ENCODE measurements at places on chromosomes 4 and X.

DNA sequence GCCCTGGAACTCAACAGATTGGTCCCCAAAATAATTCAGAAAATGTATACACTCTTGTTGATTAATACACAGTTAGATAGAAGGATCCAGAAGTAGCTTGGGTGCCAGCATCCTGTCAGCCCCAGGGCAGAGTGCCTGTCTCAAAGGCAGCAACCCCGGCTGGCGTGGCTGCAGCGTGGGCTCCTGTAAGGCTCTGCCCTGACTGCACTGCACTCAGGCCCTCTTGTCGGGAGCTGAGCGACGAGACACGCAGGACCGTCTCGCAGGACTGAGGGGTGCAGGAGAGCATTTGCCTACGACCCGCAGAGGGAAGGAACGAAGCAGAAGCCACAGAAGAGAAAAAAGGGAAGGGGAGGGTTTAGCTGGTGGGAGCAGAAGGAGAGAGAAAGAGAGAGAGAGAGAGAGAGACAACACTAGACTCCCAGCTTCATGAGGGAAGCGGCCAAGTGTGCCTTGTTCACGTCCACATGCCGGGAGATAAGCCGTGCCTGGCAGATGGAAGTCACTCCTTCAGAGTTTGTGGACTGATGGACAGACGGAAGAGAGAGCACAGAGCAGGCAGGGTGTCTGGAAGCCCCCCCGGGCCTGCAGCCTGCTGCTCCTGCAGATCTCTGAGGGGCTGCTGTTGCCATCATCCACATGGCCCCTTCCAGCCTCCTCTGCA is 38.7 kb upstream of the HELT start:
- DNase-seq, result no peak

DNA sequence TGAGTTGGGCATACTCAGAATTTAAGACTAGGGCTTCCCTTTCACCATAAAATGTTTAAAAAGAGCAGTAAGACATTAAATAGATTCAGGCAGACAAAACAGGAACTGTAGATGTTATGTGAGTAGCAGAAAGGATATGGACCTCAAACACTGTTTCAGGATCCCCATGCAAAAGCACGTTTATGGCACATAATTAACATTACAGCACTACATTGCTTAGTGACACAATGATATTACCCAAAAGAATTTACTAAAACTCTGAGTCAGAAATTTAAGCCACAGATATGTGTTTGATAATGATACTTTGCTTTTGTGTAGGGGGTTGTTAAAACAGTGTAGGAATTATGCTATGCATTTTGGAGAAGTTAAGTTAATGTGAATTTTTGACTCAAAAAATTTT is 266.3 kb downstream of the PDGFC start:
- no peak for DNase-seq

- DNase-seq, result no peak
Measured at GRCh38 chrX:358651-359143, 28.0 kb downstream of the PPP2R3B start.

DNA sequence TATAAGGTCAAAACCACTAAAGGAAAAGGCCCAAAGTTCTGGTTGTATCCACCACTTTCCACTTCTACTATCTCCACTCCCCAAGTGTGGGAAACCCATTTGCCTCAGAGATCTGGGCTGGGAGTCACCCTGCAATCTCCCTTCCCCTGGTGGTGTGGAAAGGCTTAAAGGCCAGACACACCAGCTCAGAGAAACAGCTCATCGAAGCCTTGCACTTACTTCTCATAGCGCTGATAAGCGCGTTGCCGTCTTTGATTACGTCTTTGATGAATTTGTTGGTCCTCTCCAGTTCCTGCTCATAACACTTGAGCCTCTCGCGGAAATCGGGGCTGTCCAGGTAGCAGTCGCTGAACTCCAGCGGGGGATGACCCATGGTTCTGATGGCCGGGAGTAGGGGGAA is 647 bp downstream of the OPHN1 start:
- DNase-seq, result no peak

- DNase-seq, result no peak
Measured at GRCh38 chr4:76585897-76586360, 150.9 kb downstream of the SHROOM3 start.

DNA sequence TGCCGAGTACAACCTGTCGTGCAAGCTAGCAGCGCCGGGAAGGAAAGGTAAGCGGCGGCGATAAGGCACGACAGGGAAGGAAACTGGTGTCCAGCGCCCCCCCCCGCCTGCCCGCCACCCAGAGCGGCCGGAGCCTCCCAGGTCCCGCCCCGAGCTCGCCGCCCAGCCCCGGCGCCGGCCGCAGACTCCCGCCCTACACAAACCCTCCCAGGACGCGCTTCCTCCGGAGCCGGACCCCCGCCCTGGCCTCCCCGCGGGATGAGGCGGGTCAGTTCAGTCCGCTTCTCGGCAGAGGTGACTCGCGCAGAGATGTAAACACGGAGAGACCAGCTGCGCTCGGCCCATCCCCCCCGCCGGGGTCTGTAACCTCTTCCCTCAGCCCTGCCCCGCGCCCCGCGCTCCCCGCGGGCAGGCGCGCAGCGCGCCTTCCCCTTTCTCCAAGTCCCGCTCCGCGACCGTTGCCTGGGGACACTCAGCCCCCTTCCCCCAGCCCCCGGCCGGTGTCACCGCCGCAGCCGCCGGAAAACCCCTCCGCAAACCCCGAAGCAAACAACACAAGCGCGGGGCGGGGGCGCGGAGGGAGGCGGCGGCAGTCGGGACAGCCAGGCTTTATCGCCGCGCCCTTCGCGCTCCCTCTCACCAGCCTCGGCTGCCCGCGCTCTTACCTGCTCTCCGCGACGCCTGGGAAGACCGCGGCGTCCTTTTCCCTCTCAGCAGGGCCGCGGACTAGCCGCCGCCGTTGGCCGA is 543 bp downstream of the ELF2 start:
- peak; percentile 84 for DNase-seq

DNA sequence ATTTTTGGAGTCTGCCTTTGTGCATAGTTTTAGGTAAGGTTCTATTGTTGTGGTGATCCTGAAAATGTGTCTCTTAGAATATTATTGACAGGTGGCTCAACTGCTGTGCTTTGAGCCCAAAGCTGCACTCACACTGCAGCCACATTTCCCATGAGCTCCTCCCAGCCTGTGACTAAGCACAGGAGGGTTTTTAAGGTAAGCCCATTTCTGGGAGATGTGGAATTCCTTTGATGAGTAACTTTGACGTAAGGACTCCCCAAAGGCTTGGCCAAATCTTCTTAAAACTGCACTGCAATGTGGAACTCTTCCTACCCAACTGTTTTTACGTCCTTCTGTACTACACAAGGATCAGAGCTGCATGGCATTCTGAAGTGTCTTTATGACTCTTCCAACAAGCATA is 20.0 kb upstream of the TMPRSS11A start:
- DNase-seq, result no peak

DNA sequence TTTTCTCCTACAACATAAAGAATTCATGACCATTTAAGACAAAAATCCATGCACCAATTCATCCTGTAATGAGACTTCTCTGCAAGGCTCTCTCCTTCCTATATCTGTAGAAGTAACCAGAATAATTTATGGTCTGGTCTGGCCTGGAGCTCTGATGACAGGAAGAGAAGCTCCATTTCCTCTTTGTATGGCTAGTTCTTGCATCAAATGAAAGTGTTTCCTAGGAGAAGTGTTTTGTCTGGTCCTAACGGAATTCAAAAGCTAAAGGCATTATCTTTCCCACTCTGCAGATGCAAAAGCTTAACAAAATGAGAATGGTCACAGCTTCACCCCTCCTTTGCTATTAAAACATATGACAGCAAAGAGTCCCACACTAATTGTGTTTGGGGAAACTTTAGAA is 55.1 kb downstream of the SPATA18 start:
- DNase-seq, result no peak

DNA sequence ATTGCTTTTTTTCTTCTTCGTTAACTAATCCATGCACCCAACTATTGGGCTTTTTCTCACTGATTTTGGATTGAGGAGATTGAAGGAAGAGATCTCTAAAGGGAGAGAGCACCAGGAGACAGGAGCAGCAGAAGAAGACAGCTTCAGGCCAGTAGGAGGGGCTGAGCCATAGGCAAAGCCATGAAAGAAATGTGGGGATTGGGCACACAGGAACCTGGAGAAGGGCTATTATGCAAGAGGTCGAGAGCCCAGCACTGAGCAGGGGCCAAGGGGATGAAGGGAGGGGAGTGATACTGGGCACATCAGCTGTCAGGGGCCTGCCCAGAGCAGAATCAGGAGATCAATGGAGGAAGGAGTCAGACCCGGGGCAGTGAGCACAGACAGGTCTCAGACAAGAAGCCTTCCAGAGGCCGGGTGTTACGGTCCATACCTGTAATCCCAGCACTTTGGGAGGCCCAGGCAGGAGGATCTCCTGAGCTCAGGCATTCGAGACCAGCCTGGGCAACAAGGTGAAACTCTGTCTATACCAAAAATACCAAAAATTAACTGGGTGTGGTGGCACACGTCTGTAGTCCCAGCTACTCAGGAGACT is 140.9 kb downstream of the BCOR start:
- DNase-seq, result no peak

- DNase-seq, result no peak
Measured at GRCh38 chr4:112855058-112855457, 194.4 kb upstream of the ANK2 start.

GRCh38 chr4:184275766-184276165 is 58.1 kb upstream of the ENPP6 start:
- no peak for DNase-seq

DNA sequence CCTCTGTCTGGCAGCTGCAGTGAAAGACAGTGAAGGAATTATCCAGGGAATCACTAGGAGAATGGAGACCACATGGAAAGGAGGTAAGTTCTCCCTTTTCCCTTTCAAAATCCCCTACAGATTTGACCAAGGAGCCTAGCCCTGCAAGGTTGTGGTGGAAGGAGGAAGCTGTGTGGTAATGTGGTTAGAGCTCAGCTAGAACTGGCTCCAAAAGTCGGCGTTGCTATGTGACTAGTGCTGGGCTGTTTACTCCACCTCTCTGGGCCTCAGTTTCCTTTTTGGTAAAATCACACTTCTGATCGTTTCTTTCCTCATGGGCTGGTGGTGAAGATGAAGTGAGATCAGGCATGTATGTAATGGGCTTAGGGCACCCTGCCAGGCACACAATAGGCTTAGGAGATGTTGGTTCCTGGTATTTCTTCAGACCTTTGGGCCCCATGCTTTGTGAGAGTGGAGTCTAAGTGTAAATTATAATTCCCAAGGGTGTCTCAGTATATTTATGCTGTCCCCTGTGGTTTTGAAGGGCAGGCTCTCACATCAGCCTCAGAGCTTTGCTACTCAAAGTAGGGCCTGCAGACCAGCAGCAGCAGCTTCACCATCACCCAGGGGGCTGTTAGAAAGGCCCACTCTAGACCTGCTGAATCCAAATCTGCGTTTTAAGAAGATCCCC is 183.7 kb upstream of the BCOR start:
- DNase-seq, result no peak

DNA sequence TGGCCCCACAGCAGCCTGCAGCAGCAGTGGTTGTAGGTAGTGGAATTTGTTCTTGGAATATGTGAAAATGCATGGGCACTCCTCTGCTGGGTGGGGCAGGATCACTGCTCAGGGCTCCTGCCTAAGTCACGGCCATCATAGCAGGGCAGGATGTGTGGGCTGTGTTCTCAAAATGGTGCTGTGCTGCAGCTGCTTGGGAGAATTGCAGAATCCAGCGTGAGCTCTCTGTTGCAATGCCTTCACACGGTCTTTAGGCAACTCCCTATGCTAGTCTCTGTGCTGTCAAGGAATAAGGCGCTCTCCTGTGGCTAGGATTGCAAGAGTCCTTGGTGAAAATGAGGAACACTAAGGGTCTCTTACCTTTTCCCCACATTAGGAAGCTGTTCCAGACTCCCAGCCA is 42.9 kb downstream of the F8 start:
- DNase-seq, result no peak

DNA sequence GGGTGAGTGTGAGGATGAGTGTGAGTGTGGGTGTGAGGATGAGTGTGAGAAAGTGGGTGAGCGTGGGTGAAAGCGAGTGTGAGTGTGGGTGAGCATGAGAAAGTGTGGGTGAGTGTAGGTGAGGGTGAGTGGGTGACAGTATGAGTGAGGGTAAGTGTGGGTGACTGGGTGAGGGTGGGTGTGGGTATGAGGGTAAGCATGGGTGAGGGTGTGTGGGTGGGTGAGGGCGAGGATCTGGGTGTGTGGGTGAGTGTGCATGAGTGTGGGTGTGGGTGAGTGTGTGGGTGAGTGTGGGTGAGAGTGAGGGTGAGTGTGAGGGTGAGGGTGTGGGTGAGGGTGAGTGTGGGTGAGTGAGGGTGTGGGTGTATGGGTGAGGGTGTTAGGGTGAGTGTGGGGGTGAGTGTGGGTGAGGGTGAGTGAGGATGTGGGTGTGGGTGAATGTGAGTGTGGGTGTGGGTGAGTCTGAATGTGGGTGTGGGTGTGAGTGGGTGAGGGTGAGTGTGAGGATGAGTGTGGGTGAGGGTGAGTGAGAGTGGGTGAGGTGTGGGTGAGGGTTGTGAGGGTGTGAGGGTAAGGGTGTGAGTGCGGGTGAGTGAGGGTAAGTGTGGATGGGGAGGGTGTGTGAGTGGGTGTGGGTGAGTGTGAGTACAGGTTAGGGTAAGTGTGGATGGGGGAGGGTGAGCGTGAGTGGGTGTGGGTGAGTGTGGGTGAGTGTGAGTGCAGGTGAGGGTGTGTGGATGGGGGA is 48.9 kb downstream of the ING2 start:
- DNase-seq, result no peak

DNA sequence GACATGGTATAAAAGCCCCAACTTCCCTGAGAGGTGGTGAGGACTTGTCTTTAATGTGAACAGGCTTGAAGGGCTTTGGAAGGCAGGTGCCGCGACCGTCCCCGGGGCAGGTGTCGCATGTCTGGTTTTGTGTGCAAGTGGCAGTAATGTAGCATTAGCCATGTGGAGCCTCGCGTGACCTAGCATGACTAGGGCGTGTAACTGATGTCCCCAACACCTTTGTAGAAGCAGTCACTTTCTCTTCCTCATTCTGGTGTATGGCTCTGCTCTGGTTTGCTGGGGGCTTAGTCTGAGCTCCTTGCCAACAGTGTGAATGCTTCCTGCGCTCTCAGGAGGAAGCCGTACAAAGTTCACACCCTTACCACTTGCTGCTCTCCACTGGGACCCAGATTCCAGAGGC is 145.7 kb downstream of the AMMECR1 start:
- DNase-seq, result no peak

GRCh38 chr4:1490011-1490653 is 83.9 kb upstream of the NKX1-1 start:
- DNase-seq, result no peak

DNA sequence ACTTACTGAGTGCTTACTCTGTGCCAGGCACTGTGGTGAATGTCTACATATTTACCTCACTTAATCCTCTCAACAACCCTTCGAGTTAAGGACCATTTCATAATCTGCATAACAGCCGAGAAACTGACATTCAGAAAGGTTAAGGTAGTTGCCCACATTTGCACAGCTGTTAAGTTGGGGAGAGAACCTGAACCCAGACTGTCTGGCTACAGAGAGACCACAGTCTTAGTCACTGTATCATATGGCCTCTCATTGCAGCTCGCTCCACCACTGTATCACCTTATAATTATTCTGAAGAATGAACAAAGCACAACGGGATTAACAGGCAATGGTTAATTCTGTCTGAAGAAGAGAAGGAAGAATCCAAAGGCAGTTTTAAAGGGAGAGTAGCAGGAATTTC is 98.5 kb downstream of the ADGRA3 start:
- no peak for DNase-seq

- no peak for DNase-seq
Measured at GRCh38 chrX:8179656-8180055, 8.6 kb upstream of the VCX2 start.
